HCT116 (cell line): ENCODE measurements at places on chromosomes 3 and 15. TPM values are rescaled to one million over a fixed set of nuclear protein-coding genes. Genes with fewer than 3 reads are reported as not detected.
A peak's percentile ranks its signal among the peaks of the same experiment; 100 is the strongest.

The ISLR gene
- total RNA-seq = 0.12 TPM

DNA sequence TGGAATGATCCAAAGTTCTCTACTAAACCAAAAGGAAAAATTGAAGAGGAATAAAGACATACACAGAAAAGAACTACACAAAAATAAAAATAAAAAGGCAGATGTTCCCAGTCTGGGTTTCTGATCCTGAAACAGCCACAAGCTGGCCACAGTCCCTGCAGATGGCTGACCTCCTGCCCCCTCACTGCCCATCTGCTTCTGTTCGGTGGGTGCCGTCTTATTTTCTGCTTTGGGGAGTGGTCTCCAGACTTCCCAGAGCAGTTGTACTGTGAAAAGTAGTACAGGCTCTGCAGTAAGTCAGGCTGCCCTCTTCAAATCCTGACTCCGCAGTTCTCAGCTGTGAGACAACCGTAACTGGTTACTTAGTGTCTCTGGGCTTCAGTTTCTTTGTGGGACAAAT is 94.5 kb downstream of the ARNT2 start:
- no peak for DNase-seq
- no peaks in the 10 kb centered on the region for H3K27me3 ChIP-seq
- H3K4me1 ChIP-seq = peaks cover 7% of the 10 kb centered on the region; the same call in 1 of the 2 replicates
- no peaks in the 10 kb centered on the region for H3K36me3 ChIP-seq
- H3K27ac ChIP-seq = no peak overlapping the region
- H3K4me3 ChIP-seq = no peak overlapping the region

DNA sequence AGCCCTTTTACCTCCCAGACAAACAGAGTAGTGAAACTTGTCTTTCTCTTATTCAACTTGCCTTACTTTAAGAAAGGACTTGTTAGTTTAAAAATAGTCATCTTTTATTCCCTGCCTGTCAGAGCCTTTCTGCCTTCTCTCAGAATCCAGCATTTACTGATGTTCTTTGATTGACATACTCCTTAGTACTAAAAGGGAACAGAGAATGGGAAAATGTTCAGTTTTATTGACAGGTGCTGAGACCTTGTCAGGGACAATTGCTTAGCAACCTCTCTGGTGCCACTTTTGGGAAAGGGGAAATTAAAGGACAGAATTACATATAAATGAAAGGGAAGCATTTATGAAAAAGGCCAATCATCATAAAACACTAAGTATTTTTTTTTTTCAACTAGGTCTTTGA is 378.3 kb downstream of the PDCD6IP start:
- no peaks in the 10 kb centered on the region for H3K36me3 ChIP-seq
- H3K4me1 ChIP-seq = no peaks in the 10 kb centered on the region
- H3K4me3 ChIP-seq = no peak overlapping the region
- no peak overlapping the region for H3K27ac ChIP-seq
- 0 out of 2 replicates have a peak, but pooled peaks cover 3% of the 10 kb centered on the region for H3K27me3 ChIP-seq
- DNase-seq = no peak

GRCh38 chr15:74889390-74889882 is 406 bp upstream of the MPI start:
- H3K27me3 ChIP-seq = no peaks in the 10 kb centered on the region
- no peak for DNase-seq
- H3K4me3 ChIP-seq = peak overlapping the region; percentile 79
- H3K27ac ChIP-seq = peak overlapping the region; percentile 73
- peaks cover 52% of the 10 kb centered on the region for H3K4me1 ChIP-seq

DNA sequence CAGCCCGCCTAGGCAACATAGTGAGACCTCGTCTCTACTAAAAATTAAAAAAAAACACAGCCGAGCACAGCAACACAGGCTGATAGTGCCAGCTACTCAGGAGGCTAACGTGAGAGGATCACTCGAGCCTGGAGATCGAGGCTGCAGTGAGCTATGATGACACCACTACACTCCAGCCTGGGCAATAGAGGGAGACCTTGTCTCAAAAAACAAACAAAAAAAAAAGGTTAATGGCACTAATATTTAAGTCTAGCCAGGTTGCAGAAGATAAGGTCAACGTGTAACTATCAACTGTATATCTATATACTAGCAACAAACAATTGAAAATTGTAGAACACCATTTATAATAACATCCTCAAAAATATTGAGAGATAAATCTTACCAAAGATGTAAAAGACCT is 75.1 kb downstream of the MYO9A start:
- no peak for DNase-seq
- H3K4me1 ChIP-seq = no peaks in the 10 kb centered on the region
- no peak overlapping the region for H3K27ac ChIP-seq
- H3K4me3 ChIP-seq = no peak overlapping the region

- no peak overlapping the region for H3K27ac ChIP-seq
- H3K4me1 ChIP-seq = peaks cover 19% of the 10 kb centered on the region; the same call in 1 of the 2 replicates
- no peaks in the 10 kb centered on the region for H3K36me3 ChIP-seq
- no peak overlapping the region for H3K4me3 ChIP-seq
Measured at GRCh38 chr3:46078712-46079400, 51.6 kb upstream of the XCR1 start.

The IQCF5 gene
- not detected for total RNA-seq

DNA sequence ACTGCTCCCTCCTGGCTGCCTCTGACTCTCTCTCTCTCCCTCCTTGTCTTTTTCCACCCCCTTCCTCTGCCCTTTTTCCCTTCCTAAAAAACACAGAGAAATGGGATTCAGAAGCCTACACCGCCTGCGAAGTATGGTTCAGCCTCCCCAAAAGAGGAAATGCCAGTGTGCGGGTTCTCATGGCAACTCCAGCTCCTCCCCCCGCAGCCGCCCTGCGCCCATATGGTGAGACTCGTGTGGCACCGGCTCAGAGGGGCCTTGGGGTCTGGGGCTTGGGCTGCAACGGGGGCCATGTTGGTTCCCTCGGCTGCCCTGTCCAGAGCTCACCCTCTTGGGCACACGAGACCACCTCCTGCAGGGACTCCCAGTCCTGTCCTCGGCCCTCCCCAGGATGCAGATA is 23.6 kb upstream of the LINGO1 start:
- H3K4me1 ChIP-seq = peaks cover 2% of the 10 kb centered on the region; the same call in 1 of the 2 replicates
- DNase-seq = no peak
- H3K36me3 ChIP-seq = no peaks in the 10 kb centered on the region
- H3K27me3 ChIP-seq = no peaks in the 10 kb centered on the region
- H3K27ac ChIP-seq = no peak overlapping the region
